ENCODE measurements at places on chromosomes 7 and 10.

GRCh38 chr10:64196638-64197315, 675.6 kb downstream of the REEP3 start:
- no peak for DNase-seq

- no peak for DNase-seq
These were observed 149.7 kb downstream of the ACTR3B start for GRCh38 chr7:152909280-152909679.

GRCh38 chr7:128217967-128218652, 23.0 kb upstream of the LEP start:
- DNase-seq, result no peak

- DNase-seq, result no peak
These were observed 56.2 kb upstream of the PPP2R2D start for GRCh38 chr10:131844529-131845084.

DNA sequence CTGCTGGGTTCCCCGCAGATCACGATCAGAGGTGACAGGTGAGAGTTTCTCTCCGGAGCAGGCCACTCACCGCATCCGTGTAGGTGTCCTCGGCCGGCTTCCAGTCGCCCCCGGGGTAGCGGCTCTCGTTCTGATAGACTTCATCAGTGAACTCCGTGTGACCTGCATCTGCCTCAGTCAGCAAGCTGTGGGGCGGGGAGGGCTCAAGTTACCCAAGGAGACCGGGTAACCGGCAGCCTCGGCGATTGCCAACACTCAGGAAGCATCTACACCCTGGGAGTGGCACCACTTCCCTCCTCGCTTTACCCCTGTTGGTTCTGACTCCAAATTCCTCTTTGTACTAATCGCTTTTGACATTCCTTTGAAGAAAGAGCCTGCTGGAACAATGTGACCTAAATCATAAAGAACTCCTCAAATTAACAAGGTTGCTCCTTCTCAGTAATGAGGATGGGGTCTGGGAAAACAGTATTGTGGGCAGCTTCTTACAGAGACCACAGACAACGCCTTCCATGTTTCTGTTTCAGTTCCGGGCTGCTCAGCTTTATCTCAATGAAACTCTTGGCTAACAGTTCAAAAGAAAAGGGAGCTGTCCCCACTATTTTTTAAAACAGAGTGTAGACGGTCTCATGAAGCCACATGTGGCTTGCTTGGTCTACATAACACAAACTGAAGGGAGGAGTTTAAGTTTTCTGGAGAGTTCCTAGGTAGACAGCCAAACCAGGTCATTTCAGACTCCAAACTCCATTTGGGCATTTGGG, 118.1 kb downstream of the MYOF start:
- no peak for DNase-seq

GRCh38 chr10:29766753-29767152, 132.0 kb upstream of the SVIL start:
- no peak for DNase-seq

GRCh38 chr7:153190452-153190851, 430.9 kb downstream of the ACTR3B start:
- DNase-seq, result no peak

DNA sequence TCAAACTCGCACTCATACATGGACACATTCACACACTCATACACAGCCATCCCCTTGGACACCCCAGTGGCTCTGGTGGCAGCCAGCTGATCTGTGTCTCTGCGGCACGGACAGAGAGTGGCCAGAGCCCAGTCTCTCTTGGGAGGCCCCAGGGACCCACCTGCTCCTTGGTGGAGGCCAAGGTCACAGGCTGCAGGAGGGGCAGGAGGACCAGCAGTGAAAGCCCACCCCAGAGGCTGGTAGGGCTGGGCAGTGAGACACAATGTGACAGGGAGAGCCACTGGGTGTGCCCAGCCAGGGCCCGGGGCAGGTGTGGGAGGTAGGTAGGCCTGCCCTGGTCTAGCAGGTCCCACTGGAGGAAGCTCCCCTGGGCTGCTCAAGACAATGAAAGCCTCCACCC, 18.5 kb downstream of the SHH start:
- no peak for DNase-seq

- DNase-seq, result no peak
These were observed 44.7 kb upstream of the ZNF800 start for GRCh38 chr7:127437241-127437640.

GRCh38 chr10:13382703-13383398, 34.8 kb upstream of the SEPHS1 start:
- no peak for DNase-seq

DNA sequence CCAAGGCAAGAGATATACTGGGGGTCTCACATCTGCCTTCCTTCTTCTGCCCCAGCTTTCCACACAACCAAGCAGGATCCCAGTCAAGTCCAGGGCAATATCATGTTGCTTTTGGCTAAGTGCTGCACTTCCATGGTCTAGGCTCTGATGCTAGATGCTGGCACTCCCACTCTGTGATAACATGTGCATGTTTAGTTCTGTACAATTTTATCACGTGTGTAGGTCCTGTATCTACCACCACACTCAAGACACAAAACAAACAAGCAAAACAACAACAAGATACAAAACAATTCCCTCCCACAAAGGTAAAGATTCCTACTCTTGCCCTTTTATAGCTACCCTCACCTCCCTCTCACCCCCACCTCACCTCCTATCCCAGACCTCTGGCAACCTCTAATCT, 105.6 kb upstream of the HABP2 start:
- no peak for DNase-seq

- no peak for DNase-seq
These were observed 16.8 kb upstream of the PLEKHA1 start for GRCh38 chr10:122357685-122358084.
